ENCODE measurements at places on chromosomes 7 and 10.

DNA sequence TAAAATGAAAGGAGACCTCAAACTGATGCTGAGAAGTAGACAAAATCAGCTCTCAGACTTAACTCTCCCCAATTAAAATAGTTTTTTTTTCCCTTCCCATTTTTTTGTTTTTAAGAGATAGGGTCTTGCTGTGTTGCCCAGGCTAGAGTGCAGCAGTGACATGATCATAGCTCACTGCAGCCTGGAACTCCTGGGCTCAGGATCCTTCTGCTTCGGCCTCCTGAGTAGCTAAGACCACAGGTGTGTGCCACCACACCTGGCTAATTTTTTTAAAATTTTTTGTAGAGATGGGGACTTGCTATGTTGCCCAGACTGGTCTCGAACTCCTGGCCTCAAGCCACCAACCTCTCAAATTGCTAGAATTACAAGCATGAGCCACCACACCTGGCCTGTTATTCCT lies 61.1 kb downstream of the NHLRC2 start:
- DNase-seq = no peak

- no peak for DNase-seq
Observed at GRCh38 chr7:38311329-38311937, 38.0 kb upstream of the TARP start.

GRCh38 chr10:110445871-110446270 lies 51.8 kb upstream of the DUSP5 start:
- no peak for DNase-seq

DNA sequence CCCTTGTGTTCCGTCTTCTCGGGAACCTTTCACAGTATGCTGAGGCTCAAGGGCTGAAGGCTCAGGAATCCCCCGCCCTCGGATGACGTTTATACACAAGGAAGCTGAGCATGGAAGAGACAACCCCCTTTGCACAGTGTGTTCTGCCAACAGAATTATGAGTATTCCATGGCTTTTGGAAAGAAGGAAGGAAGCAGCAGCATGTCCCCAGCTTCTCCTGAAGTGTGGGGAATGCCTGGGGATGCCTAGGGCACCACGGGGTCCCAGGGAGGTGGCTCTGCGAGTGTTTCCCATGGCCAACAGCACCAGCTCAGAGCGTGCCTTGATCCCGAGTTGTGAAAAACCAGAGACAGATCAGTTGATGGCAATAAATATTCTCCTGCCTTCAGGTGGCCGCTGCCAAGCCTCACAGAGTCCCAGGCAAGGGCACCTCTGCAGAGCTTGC lies 88.8 kb upstream of the DDC start:
- no peak for DNase-seq

DNA sequence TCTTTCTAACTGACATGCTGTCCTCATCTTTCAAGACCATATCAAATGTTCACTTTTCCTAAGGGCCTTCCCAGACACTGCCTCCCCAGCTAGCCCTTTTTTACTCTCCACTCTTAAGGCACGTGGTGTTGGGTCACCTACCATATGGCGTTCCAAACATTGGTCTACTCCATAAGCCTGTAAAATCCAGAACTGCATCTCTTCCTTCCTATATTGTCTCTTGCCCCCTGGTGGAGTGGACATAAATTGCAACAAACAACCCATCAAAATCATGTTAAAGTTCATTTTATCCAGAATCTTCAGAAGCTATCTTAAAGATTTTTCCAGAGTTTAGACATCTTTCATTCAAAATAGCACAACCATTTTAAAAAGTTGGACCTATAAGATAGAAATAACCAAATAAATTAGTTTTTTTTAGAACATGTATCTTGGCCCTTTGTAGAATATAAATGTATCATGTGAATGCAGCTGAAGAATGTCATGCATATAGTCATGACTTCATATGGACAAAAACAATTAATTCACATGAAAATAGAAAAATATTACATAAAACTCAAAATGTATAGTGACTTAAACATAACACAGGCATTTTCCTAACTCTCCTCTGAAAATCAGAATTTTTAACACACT lies 180.6 kb upstream of the CHRM2 start:
- DNase-seq = no peak

DNA sequence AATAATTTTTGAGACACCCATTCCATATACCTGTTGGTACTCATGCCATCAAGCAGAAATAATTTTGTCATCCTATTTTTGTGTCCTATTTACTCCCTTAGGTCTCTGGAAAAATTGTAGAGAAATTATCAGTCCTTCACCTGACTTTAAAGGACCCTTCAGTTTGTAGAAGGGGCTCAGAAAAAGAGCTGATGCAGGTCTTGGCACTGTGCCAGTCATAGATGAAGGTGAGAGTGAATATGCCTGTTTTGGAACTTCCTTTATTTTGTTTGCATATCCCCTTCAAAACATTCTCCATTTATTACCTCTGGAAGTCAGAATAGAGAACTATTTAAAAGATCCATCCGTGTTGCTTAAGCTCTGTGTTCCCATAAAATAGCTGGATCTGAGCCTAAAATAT lies 321.0 kb upstream of the TPK1 start:
- DNase-seq = no peak

DNA sequence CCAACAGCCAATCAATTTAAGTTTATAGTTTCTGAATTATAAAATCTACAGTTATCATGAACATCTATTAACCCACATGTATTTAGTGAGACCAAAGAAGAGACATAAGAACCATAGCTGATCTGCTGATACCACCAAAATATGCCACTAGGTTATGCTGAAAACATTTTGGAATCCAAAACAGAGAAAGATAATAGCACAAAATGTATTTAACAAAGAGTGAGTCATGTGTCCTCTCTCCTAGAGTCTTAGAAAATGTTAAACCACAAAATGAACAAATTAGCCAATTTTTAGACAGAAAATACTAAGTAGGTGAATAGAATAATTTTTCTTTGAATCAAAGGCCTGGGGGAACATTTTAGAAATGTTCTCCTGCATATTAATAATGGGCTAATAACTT lies 527.5 kb downstream of the GPAM start:
- no peak for DNase-seq

GRCh38 chr7:83449781-83450180 lies 199.2 kb downstream of the SEMA3E start:
- DNase-seq = no peak

DNA sequence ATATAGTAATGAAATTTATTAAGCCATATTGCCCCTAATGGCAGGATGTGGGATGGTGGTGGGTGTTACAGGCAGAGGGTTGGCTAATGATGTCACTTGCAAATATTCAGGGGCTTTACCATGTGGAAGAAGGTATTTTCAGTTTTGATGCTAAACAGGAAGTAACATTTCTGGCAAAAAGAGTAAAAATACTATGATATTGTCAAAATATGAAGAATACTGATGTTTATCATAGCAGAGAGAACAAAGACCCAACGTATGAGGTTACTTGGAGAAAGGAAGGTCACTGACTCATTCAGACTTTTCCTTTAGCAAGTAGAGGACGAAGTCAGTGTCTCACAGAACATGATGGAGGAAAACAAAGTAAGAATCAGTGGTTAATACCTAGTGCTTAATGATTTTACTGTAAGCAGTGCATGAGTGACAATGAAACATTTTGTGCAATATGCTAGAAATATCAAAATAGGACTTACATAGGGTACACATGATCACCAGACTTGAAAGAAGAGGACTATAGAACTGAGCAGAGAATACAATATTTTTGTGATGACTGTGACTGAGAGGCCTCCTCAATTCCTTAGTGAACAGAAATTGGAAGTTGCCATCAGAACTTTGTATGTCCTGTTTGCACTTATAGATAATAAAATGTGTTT lies 89.7 kb upstream of the STEAP4 start:
- DNase-seq = no peak

DNA sequence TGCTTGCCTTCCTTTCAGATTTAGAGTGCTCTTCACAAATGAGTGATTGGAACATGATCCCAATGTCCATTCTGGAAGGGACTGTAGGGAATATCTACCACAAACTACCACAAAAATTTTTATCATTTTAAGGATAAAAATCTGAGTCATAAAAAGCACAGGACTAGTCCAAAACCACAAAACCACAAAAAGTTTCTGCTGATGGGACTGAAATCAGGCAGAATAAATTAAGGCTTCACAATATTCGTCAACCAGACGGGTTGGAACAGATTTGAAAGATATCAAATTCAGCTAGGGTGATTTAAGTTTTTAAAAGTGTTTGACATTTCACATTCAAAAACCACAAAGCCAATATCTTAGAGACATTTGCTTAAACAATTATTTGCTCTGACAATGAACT lies 100.1 kb upstream of the PTN start:
- no peak for DNase-seq

GRCh38 chr7:157570531-157571200 lies 233.9 kb downstream of the DNAJB6 start:
- no peak for DNase-seq

- DNase-seq = no peak
Observed at GRCh38 chr7:1531263-1531978, 919 bp downstream of the MAFK start.

DNA sequence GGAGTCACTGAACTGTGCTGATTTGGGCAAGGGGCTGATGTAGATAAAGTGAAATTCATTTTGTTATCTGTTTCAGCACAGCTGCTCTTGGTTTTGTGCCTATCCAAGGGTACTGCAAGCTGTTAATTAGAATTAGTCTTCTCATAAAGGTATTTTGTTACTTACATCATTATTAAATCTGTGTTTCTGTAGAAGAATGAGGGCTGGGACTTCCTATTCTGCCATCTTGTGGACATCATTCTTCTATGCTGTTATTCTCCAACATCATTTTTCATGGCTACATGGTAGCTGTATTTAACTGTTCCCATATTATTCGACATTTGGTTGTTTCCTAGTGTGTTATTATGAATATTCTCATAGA lies 76.2 kb upstream of the CCDC71L start:
- DNase-seq = no peak

- no peak for DNase-seq
Observed at GRCh38 chr7:93575555-93576399, 1.3 kb upstream of the CALCR start.

DNA sequence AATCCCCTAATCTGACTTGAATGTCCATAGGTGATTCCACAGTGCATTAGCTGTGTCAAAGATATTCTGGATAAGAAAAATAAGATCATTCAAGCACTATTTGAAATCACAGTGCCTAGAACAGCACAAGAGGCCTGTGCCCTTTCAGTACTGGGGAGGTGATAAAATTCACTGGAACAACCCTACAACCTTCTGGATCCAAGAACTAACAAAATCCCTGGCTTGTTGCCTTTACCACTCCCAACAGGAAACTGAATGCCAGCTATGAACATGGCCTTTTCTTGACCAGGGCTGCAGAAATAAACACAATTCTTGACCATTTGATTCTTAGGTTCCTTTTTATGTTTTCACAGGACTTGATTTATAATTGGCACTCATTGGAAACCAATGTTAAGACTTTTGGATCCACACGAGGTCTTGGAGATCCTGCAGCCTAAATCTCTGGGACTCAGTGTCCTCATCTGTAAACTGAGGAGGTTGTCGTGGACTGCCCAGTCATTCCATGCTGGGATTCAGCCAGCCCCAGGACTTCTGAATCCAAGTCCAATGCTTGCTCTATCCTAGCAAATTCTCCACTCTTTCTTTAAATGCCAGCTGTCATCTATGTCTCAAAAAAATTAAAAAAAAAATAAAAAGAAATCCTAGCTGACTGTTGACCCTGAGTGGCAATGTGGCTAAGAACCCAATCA lies 624.7 kb downstream of the KCNMA1 start:
- no peak for DNase-seq

GRCh38 chr7:23712368-23713284 lies 2.6 kb downstream of the STK31 start:
- no peak for DNase-seq

- DNase-seq = no peak
Observed at GRCh38 chr7:83739527-83739926, 90.6 kb upstream of the SEMA3E start.

- no peak for DNase-seq
Observed at GRCh38 chr7:120160166-120160565, 112.8 kb upstream of the KCND2 start.

DNA sequence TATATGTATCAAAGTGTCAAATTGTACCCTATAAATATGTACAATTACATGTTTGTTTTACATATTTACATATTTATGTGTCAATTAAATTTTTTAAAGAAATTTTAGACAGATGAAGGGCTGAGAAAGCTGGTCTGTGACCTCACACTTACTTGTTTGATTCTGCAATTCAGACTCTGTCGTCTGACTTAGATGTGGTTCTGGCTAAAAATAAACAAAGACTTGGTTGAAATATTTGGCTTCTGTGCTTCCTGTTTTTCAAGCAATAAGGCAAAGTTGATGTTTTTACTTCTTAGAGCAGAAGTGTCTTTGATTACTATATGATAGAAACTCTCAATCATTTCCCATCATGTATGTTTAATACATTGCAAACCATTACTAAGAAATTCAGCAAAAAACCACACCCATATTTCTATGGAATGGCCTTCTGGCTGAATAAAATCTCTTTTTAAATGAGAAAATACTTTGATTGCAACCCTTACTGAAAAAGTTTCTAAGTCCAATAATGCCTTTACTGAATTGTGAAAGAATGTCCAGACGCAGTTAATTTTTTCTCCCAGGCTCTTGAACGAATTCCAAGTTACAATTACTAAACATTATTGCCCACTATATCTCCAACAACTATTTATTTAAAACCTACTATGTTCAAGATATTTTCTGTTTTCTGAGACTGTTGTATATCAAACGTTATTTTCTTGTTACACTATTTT lies 59.5 kb upstream of the PRKG1 start:
- no peak for DNase-seq

GRCh38 chr10:3981300-3981699 lies 196.3 kb upstream of the KLF6 start:
- DNase-seq = no peak

- no peak for DNase-seq
Observed at GRCh38 chr7:157263156-157263555, 73.6 kb upstream of the DNAJB6 start.

DNA sequence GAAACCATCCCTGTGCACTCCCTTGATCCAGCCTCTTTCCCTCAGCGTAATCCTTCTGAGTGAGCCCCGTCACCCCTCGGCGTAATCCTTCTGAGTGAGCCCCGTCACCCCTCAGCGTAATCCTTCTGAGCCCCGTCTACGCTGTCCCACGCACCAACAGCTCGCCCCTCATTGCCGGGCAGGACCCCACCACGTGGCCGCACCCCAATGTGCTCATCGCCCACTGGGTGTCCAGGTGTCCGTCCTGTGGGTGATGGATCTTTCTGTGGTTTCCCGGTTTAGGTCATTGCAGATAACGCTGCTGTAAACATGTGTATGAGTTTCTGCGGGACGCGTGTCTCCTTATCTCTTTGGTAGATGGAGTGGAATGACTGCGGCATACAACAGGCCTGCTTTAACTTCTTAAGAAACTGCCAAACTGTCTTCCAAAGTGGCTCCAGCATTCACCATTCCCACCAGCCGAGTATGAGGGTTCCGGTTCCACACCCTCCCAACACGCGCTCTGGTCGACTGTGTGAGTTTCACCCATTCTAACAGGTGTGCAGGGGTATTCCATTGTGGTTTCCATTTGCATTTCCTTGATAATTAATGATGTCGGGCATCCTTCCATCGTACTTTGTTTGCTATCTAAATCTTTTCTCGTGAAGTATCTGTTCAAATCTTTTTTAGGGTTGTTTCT lies 42.1 kb upstream of the NKX6-2 start:
- DNase-seq = no peak
